ENCODE measurements at places on chromosomes 3 and 15.

DNA sequence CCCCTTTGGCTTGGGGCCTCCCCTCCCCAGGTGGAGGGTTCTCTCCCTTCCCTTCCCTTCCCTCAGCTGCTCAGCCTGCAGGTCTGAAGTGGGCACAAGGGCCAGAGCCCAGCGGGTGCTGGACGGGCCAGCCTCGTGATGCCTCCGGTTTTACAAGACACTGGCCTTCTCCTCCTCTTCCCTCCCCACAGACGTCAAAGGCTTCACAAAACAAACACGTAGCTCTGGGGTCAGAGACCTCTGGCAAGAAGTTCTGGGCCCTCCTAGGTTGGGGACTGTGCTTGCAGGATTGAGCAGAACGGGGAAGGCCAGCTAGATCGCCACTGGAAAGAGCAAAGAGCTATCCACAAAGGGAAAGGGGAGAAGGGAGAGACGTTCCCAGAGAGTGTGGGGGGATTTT is 81.4 kb upstream of the TPM1 start:
- DNase-seq, result no peak

- DNase-seq, result no peak
Measured at GRCh38 chr3:62805106-62805505, 70.1 kb downstream of the CADPS start.

- no peak for DNase-seq
Measured at GRCh38 chr3:85627932-85628331, 669.1 kb downstream of the CADM2 start.

DNA sequence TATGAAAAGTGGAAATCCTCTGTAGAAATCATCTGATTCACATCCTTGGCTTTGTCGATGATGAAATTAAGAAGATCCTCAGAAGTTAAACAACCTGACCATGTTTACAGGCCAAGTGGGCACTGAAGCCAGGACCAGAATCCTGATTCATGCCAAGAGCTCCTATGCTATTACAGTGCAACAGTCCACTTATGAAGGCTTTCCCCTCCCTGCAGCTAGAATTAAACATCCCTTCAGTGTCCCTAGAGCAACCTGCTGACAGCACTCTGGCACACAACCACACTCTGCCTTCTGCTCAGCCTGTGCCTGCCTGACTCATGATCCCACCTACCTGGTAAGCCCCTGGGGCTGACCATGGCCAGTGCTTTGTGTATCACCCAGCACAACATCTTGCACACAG is 33.8 kb downstream of the TXNRD3 start:
- DNase-seq, result peak; percentile 42

- peak; percentile 81 for DNase-seq
Measured at GRCh38 chr3:30631243-30631904, 25.0 kb downstream of the TGFBR2 start.

DNA sequence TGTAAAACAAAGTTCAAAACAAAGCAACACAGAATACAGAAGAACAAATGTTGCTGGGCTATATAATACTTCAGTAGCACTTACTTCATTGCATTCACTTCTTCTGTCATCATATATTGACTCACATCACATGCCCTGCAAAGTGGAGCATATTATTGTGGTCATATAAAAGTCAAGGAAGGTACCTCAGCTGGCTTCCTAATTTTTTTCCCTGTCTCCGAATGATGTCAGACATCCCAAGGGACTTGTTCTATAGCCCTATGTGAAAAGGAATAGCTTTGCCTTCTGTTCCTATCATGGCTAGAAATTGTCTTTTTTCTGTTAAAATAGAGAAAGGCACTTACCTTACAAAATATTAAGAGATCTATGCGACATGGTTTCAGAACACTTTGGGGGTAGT is 109.4 kb downstream of the LRTM1 start:
- DNase-seq, result no peak

DNA sequence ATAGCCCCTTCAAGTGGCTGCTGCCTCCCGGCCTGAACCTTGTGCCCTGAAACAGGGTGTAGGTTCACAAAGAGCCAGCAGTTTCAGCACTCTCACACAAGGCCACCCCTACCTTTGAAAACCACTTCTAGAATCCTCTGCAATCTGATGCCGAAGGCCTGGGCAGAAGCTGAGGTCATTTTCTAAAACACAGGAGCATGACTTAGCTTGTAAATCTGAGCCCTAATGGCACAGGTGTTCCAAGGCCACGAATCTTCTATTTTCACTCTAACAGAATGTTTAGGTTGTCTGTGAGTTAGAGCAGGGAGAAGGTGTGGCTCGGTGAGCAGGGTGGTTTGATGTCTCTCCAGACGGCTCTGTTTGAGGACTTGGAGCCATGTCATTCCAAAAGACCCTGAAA is 62.3 kb downstream of the SYNM start:
- no peak for DNase-seq

DNA sequence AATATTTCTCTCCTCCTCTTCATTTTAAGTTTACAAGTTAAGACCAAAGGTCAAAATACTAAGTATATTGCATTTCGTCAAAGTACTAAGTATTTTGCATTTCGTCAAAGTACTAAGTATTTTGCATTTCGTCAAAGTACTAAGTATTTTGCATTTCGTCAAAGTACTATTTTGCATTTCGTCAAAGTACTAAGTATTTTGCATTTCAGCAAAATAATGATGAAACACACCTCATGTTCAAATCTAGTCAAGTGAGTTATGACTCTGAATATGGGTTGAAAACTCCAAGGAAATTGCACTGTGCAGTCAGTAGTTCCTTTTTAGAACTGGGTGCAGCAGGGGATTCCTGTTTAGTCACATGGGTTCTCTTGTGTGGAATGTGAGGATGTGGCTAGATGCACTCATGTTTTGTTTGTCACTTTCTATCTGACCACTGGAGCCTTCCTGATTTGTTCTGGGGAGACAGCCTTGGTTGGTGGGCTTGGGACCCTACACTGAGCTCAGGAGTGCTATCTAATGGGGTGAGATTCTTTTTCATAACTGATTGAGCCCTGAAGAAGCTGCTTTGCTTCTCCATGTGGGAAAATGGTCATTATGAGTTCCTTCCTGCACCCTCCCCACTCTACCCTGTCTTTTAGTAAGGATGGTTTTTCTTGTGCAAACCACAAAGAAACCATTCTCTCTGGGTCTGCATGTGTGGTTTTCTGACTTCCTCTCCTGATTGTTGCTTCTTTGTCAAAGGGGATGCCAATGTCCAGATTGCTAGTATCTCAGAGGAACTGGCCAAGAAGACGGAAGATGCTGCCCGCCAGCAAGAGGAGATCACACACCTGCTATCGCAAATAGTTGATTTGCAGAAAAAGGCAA is 73.4 kb downstream of the CCK start:
- peak; percentile 50 for DNase-seq

- no peak for DNase-seq
Measured at GRCh38 chr3:12969486-12969885, 103.7 kb downstream of the IQSEC1 start.
